ENCODE measurements at places on chromosomes 12 and 14. TPM values are rescaled to one million over a fixed set of nuclear protein-coding genes. Genes with fewer than 3 reads are reported as not detected.
A peak's percentile ranks its signal among the peaks of the same experiment; 100 is the strongest.

- no peak for ATAC-seq
Measured at GRCh38 chr12:39327510-39327909, 115.4 kb downstream of the KIF21A start.

DNA sequence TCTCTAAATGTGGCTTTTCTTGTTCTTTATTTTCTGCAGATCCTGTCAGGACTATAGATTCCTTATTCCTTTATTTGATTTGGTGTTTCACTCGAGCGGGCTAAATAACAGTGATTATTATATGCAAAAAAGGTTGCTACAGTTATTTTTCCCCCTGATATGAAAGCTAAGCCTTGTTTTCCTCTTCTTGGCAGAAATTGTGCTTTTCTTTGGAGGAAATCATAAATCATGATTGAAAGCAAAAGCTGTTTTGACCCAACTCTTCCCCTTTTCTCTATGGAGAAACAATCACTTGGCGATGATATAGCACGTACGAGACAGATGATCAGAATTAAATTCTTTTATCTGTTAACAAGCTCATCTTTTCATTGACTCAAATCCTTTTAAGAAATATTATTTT lies 31.4 kb downstream of the PPFIBP1 start:
- ATAC-seq: no peak

- ATAC-seq: peak; percentile 89
Measured at GRCh38 chr14:23327947-23328744, 6.9 kb downstream of the PABPN1 start.

GRCh38 chr14:93337143-93337753 lies 4.4 kb upstream of the BTBD7 start:
- no peak for ATAC-seq

DNA sequence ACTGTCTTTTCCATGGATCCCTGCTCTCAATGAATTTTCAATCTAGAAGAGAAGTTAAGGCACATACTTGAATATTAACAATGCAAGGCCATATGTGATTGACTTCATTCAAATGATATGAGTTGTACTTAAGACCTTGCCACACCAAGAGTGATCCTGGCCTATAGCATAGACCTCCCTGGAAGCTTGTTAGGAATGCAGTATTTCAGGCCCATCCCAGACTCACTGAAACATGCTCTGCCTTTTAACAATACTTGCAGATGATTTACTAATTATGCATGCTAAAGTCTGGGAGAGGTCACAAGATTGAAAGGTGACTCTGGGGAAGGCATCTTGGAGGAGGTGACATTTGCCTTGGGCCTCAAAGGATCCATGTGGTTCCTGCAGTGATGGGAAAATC lies 43.2 kb downstream of the RFX4 start:
- no peak for ATAC-seq

DNA sequence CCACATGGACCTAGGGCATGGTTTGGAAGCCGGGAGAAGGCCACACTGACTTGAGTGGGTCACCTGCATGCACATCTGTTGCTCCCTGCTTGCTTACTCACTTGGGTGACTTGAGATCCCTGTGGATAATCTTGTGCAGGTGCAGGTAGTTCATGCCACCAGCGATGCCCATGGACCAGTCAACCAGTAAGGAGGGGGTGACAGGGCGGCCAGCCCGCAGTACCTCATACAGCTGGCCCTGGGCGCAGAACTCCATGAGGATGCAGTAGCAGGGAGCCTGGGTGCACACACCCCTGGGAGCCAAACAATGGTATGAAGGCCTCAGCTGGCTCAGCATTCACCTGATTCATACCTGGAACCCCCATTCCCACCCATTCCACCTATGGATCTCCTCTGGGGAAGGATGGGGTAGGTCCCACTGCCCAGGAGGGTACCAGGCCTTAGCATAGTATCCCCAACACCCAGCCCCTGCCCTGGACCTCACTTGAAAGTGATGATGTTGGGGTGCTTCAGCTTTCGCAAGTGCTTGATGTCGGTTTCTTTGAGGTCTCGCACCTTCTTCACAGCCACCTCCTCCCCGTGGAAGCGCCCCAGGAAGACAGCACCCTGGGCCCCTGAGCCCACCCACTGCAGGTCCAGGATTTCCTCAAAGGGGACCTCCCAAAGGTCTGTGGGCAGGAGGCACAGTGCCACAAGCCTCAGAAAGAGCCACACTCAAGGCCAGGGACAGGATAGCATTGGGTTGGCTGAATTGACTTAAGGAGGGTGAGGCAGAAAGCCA lies 13.1 kb downstream of the MAP3K12 start:
- ATAC-seq: no peak

DNA sequence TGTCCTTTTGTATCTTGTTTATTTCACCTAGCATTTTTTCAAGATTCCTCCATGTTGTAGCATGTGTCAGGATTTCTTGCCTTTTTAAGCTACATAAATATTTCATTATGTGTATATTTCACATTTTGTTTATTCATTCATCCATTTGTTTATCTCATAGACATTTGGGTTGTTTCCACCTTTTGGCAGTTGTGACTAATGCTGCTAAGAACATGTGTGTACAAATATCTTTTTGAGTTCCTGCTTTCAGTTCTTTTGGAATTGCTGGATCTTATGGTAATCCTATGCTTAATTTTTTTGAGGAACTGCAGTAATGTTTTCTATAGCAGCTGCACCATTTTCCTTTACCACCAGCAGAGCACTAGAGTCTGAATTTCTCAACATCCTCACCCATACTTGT lies 62.4 kb downstream of the SCN8A start:
- no peak for ATAC-seq

GRCh38 chr14:67514650-67515385 lies 18.3 kb upstream of the PLEKHH1 start:
- ATAC-seq: peak; percentile 71

GRCh38 chr14:74867673-74868072 lies 8.3 kb downstream of the PROX2 start:
- peak; percentile 100 for ATAC-seq

DNA sequence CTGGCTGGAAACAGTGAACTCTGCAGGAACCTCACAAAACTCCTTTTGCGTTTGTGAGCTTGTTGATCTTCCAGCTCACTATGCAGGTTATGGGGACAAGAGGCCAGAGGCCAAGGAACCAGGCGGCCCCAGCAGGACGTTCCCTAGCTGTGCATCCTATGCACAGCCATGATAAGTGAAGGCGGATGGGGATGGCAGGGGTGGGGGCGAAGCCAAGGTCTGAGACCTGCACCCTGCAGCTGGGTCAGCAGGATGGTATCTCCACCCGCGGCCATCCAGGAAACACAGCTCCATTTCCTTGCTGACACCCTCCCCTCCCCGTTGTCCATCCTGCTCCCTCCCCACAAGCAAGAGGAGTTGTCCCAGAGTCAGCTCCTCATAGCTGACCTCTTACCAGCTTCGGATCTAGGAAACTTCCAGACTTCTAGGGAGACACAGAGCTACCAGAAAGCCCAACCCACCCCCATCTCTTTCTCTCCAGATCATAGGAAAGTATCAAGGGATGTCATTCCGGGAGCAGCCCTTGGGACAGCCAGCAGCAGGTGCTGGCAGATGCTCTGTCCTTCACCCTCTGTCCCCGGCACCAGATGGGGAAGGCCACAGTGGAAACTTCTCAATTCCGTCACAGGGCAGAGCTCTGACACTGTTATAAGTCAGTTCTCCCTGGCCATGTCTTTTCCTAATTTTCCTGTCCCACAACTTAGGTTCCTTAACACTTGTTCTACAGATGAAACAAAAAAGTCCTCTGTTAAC lies 9.4 kb downstream of the ZBTB39 start:
- ATAC-seq: no peak

DNA sequence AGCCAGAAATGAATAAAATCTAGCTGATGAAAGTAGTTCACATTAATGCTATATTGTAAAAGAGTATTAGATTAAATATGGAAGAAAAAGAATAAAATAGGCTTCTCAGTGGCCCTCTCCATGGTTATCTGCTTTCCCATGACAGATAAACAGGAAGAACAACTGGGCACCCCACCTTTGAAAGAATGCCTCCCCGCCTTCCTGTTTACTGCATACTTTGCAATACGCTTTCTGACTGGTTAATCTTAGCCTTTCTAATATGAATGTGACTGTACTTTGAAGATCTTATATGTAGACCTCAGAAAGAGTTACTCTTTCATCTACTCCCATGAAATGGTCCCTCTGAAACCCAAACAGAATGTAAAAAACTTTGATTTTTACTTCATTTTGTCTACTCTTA lies 34.1 kb upstream of the DAAM1 start:
- ATAC-seq: peak; percentile 47

DNA sequence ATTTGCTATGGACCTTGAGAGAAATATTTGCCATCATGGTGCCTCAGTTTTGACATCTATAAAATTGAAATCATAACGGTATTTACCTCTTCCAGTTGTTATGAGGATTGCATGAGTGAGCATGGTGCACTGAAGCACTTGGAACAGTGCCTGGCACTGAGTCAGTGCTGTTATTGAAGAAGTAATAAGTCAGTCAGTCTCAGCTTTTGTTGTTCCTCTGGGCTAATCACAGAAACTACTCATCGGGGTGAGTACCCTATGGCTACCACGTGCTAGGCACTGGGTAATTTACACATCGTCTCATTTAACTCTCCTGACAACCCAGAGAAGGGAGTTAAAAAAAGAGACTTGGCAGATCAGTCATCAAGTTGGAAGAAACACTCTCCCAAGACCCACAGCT lies 159.5 kb upstream of the NRXN3 start:
- no peak for ATAC-seq

DNA sequence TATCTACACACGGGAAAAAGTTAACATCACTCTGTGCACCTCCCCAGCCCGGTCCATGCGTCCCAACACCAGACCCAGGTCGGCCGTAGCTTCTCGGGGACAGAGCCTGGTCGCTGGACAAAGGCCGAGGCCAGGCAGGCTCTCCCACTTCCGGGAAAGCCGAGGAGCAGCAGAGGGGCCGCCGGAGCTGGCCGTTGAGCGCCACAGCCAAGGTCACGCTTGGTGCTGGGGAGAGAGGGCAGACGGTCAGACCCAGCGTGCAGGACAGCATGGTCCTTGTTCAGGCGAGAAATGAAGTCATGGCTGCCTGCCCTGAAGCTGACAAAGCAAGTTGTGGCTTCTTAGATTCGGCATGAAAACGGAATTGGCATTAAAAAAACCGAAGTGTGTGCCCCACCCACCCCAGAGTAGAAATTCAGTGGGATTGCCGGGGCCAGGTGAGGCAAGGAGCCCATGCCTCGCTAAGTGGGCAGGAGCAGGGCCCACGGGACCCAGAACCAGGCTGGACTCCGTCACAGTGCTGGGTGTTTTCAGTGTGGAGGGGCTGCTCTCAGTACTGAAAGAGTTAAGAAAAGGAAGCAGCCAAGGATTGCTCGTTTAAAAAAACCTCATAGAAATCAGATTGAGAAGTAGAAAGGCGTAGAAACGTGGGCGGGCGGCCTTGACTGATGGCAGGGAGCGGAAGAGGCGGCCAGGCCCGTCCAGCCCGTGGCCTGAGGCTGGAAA lies 4.3 kb downstream of the ARL6IP4 start:
- no peak for ATAC-seq

DNA sequence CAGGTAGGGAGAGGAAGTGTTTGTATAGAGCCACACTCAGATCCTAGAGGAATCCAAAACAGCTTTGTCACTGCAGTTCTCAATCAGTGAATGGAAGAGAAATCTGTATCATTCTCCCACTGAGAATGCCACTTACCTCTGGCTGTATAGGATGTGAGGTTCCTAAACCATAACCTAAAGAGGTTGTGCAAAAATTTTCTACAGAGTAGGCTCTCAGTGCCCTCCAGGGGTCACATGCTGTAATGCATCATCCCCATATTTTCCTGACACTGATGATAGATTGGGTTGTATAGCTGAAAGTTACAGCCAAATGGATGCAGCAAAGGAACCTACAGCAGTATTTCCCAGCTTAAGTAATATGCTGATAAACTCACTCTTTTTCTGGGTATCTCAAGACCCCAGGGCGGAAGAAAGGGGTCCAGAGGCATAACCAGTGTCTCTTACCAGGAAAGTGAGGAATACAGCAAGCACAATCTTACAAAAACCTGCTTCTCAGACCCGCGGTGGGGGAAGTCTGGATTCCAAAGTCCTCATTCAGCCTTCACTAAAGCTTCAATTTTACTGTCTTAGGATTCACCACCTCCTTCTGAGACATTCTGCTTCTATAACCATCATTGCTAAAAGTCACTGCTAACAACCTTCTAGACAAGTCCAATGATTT lies 3.8 kb downstream of the BCDIN3D start:
- no peak for ATAC-seq

- ATAC-seq: no peak
Measured at GRCh38 chr14:77045238-77046162, 17.0 kb upstream of the IRF2BPL start.

DNA sequence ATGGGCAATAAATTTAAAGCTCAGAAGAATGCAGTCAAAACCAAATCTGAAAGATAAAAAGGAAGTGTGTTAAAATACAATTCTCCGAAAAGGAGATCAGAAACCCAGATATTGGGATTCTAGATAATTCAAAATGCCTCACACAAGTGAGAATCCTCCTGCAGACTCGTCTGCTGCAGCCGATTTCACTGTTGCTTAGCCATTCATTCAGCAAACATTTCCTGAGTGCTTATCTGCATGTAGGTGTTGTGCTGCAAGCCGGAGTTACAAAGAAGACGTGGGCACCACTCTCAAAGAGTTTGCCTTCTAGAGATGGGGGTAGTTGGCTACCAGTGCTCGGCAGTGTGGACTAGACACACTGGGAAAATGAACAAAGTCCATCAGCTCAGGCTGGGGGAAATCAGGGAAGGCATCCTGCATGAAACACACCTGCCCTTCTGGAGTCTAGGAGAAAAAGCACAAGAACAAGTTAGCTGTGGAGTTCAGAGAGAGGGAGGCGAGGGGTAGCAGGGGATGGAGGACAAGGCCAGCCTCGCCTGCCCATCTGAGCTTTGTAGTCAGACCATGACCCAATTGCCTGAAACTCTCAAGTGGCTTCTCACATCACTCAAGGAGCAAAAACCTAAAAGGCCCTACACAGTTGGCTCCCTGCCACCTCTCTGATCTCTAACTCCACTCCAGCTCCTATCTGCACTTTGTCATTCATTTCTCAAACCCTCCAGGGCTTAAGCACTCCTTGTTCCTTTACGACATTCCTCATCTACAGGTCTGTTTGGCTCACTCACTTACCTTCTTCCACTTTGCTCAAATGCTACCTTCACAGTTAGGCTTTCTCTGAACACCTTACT lies 310.0 kb upstream of the DDHD1 start:
- ATAC-seq: no peak

DNA sequence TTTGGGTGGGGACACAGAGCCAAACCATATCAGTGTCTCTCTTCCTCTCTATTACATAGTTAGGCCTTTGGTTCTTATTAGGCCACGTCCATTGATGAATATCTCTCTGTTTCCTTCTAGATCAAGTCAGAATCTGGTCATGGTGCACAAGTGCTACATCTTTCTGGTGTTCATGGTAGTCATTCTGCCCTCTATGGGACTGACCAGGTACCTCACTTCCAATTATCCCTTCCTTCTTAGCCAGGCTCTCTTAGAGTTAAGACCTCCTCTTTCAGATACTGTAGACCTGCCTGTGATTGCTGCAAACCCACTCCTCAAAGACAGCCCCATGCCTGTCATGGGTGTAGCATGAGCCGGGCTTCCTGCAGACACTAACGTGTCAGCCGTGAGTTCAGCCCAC lies 25.2 kb downstream of the NGB start:
- ATAC-seq: no peak

- no peak for ATAC-seq
Measured at GRCh38 chr14:68772761-68773381, 20.0 kb downstream of the ZFP36L1 start.

The CLEC2A gene
- not detected for total RNA-seq

The KERA gene
- total RNA-seq: not detected

The RNASE3 gene
- not detected for total RNA-seq

The IL26 gene
- total RNA-seq: 8.0 TPM

Data from activated T-helper 17 cell treated with anti-CD3 and anti-CD28 coated beads, Interleukin-2, amount 50 U/mL, for 72 hours (primary cell).